ENCODE measurements at places on chromosomes 2 and 18.

- DNase-seq, result no peak
Measured at GRCh38 chr18:69982417-69982816, 34.7 kb upstream of the CD226 start.

- DNase-seq, result no peak
Measured at GRCh38 chr2:224689539-224689938, 26.6 kb downstream of the CCDC195 start.

DNA sequence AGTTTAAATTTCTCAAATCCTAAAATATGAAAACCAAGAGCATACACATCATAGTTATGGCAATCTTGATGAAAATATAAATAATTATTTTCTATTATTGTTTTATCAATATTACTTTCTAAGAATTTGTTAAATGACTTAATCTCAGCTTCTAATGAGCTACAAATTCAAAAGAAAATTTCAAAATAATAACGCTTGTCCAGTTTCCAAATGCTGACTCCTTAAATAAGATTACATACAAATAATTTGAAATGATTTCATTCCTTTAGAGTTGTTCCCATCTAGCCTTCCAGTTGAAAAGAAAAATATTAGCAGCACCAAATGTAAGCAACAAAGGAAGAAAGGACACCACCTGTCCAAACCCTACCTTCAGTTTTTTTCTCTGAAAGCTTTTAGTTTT lies 82.4 kb upstream of the COL5A2 start:
- no peak for DNase-seq

GRCh38 chr2:100959225-100959880 lies 42.7 kb upstream of the RPL31 start:
- DNase-seq, result no peak

DNA sequence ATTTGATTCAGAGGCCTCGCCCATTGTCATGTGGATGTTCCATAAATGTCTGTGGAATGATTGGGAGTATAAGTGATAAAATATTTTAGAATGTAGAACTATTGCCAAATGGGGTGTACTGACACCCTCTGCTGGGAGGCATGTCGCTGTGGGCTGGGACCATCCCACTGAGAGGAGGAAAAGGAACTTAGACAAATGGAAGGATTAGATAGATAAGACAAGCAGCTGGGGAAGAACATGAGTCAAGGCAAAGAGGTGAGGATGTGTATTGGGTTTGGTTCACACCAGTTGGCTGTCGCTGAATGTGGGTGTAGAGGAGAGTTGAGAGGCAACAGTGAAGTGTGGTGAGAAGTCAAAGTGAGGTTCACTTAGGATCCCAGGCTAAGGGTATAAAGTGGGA lies 4.0 kb downstream of the C2orf74 start:
- DNase-seq, result no peak

DNA sequence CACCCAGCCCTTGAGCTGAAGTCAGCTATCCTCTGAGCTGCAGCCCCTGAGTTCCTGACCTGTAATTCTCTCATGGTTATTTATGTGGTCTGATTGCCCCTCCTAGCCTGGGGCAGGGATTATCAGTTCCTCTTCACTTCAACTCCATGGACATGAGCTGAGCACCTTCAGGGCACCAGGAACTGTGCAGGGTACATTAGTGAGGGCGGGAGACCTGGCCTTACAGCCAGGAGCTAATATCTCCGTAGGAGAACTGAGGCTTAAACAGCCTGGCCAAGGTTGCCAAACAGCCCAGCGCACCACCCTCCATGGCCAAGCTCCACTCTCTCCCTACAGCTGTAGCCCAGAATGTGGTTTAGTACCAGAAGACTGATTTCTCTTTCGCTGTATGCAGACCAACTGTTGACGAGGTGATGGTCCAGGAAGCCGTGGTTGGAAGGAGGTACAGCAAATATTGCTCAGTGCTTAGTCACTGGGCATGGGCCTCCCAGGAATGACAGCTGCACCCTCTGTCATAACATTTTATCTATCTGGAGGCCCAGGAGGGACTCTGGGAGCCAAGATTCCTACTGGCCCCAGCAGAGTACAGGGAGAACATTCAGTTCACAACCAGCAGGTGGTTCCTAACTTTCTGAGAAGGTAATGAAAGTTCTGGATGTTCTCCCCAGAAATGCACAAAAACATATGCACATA lies 228.7 kb upstream of the SIX2 start:
- peak; percentile 89 for DNase-seq

GRCh38 chr18:29653671-29654215 lies 1388.8 kb downstream of the DSC3 start:
- DNase-seq, result no peak

DNA sequence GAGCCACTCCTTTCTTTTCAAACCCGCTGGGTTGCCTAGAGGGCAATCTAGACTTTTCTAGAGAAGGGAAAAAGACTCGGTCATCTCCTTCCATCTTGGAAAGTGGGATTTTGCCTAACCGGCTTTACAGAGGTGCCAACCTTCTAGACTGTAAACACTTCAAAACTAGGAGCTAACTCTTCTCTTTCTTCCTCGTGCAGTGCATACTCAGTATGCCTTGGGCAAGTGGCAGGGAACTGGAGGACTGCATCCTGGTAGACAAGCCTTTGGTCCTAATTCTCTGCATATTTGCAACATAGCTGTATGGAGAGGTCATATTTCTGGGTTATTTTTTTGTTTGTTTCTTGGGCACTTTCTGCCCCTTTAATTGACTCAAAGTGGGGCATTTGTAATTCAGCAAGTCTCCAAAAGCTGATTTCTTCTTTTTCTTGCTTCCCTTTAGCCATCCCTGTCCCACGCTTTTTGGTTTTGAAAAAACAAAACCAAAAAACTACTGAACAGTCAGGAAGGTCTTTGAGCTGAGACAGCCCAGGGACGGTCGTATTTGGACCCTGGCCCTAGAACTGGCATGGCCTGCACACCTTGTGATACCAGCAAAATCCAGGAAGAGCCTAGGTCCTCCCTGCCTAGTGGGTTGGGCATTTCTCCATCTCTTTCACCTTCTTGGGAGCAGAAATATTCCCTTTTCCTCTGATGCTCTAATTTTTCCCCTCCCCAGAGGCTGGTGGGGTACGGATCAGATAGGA lies 5.8 kb upstream of the GATA6 start:
- DNase-seq, result no peak

GRCh38 chr18:63259567-63260379 lies 59.8 kb downstream of the BCL2 start:
- no peak for DNase-seq

- peak; percentile 75 for DNase-seq
Measured at GRCh38 chr2:234203135-234203984, 152.9 kb downstream of the SPP2 start.
